Thymus (tissue), 14 donors: ENCODE measurements at places on chromosomes 11 and 22. TPM values are rescaled to one million over a fixed set of nuclear protein-coding genes. Genes with fewer than 3 reads are reported as not detected.

DNA sequence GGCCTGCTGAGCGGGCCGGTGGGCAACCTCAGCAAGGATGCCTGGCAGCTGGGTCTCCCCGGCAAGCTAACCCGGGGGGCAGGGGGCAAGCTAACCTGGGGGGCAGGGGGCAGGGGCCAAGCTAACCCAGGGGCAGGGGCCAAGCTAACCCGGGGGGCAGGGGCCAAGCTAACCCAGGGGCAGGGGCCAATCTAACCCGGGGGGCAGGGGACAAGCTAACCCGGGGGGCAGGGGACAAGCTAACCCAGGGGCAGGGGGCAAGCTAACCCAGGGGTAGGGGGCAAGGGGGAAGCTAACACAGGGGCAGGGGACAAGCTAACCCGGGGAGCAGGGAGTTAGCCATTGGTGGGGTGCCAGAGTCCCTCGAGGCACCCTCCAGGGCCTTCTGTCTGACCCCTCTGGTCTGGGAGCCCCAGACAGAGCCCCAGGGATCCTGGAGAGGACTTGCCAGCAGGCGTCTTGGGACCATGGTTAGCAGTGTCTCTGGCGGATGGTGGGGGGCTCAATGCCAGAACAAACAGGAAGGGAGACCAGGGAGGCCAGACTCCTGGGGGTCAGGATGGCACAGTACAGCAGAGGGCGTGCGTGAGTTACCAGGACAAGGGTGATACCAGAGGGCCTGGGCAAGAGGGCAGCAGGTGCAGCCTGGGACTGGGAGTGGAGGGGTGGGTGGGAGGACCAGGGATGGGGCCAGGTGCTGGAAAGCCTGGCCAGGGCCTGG is 16.1 kb downstream of the IGF2 start:
- DNase-seq = no peak
- H3K4me3 ChIP-seq = no peak overlapping the region
- no peaks in the 10 kb centered on the region for H3K27me3 ChIP-seq
- H3K36me3 ChIP-seq = no peaks in the 10 kb centered on the region
- H3K27ac ChIP-seq = no peak overlapping the region

- no peak overlapping the region for H3K27ac ChIP-seq
- DNase-seq = no peak
- no peaks in the 10 kb centered on the region for H3K36me3 ChIP-seq
- H3K4me1 ChIP-seq = no peaks in the 10 kb centered on the region
These were observed 21.4 kb downstream of the FJX1 start for GRCh38 chr11:35639591-35640179.

GRCh38 chr22:21043860-21044535 is 1.7 kb upstream of the LRRC74B start:
- no peak overlapping the region for H3K4me3 ChIP-seq
- H3K27ac ChIP-seq = no peak overlapping the region
- H3K27me3 ChIP-seq = peaks cover 53% of the 10 kb centered on the region
- DNase-seq = no peak

DNA sequence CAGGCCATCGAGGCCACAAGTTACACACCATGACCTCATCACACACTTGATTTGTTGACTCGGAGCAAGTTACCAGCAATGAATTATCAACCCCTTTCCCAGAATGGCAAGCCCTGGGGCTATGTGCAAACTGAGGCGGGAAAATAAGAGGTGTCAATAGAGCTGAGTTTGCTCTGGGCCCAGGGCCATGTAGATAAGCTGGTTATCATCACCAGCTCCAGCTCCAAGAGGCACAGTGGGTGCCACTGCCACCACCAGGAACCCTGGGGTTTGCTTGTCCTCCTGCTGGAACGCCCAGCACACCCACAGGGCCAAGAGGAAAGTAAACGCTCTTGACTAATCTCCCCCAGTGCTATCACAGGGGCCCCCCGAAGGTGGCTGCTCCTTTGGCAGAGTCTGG is 13.0 kb upstream of the VPS37C start:
- H3K27ac ChIP-seq = no peak overlapping the region
- DNase-seq = no peak
- no peaks in the 10 kb centered on the region for H3K36me3 ChIP-seq
- H3K4me1 ChIP-seq = peaks cover 3% of the 10 kb centered on the region

DNA sequence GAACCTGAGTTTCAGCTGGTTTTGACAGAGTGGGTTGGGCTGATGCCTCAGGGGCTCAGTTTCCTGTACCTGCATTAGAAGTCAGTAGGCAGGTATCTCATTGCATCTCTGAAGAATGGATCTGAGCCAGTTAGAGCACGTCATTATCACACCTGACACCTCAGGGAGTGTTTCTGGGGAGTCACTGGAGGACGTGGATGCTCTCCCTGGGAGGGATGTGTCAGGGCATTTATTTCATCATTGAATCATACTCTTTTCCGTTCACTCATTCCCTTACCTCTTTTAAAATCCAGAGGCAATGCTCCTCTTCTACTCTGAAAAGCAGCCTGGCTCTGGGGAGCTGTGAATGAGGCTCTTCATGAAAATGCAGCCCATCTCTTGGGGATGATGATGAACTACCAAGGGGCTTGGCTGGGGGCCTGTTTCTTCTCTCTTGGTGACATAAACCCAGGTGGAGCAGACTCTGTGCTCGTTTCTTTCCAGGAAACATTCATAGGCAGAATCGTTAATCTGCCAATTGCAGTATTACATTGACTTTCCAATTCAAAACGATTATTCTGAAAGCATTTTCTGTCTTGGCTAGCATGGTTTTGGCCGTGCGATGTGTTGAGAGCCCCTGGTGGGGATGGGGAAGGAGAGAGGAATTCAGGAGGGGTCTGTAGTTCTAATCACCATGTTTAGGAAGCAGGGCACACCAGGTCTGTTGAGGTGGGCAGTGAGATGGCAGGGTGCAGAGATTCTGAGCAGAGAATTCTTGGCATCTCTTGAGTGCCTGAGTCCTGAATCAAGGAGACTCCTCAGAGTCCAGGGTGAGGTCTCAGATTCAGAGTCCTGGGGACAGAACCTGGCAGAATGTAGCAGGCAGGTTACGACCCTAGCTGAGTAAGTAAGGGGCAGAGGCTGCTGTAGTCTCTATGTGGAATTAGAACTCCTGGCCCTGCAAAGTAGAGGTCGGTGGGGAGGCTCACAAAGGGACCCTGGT is 12.6 kb downstream of the PARVA start:
- peaks cover 11% of the 10 kb centered on the region for H3K4me1 ChIP-seq
- DNase-seq = no peak
- no peak overlapping the region for H3K27ac ChIP-seq
- peaks cover 6% of the 10 kb centered on the region for H3K27me3 ChIP-seq

DNA sequence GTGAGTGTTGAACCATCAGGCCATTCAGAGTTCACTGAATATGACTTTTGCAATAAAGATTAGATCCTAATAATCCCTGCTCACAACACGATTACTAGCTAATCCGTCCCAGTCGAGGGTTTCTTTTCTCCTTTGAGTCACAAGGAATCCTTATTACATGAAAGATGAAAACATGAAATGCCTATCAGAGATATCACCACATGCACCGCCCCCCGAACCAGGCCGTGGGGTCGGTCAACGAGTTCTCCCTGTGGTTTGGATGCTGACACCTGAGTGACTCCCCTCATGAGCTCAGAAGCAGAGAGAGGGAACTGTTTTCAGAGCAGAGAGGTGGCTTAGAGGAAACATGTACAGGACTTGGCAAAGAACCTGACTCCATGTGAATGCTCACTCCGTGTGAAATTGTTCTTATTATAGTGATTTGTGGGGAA is 263.3 kb downstream of the ETS1 start:
- DNase-seq = no peak
- H3K27ac ChIP-seq = peak overlapping the region; percentile 96
- H3K4me3 ChIP-seq = no peak overlapping the region

DNA sequence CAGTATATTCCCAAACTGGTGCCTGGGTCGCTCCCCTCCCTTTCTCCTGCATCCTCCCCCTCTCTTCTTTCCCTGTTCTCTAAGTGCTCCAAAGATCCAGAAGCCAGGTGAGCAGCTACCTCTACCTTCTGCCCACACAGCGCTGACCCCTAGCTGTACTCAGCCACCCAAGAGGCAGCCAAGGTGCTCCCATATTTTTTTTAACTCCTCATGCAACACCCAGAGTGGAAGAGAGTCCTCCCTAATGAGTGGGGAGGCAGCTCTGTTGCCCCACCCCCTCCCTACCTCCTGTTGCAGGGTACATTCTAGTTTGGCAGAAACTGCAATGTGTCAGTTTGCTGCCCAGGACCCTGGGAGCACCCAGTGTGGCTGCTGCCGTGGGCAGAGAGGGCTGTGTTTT is 40.2 kb downstream of the RPL27A start:
- H3K4me1 ChIP-seq = no peaks in the 10 kb centered on the region
- no peak for DNase-seq
- no peak overlapping the region for H3K27ac ChIP-seq
- H3K36me3 ChIP-seq = no peaks in the 10 kb centered on the region

DNA sequence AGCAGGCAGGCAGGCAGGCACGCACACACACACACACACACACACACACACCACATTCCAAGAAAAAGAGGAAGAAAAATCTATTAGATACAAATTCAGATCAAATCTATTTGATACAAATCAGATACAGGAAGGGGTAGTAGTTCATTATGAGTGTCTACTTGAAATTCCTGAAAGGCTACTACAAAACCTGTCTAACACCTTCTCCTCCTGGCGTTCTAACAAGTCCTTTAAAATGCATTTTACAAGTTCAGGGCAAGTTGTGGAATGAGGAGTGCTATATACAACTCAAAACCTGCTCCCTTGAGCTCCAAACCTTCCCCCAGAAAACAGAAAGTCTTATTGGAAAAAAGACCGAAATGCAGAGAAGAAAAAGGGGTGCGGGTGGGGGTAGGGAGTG is 476 bp downstream of the ARHGAP32 start:
- H3K27me3 ChIP-seq = no peaks in the 10 kb centered on the region
- H3K4me3 ChIP-seq = no peak overlapping the region
- DNase-seq = no peak
- no peak overlapping the region for H3K27ac ChIP-seq
- no peaks in the 10 kb centered on the region for H3K36me3 ChIP-seq

DNA sequence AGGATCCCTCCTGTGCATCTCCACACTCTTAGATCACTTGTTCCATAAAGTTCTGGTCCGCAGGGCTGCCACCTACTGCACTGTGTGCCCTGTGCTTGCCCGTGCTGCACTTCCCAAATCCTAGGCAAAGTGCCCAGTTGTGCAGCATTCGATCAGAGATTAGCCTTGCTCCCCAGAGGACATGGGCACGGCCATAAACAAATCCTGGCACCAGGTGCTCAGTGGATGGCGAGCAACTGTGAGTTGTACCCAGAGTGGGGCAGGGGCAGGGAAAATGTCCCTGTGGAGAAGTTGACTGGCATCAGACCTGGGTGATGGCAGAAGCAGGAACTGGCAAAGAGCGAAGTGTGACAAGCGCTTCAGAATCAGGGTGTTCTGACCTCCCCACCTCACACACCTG is 4.7 kb downstream of the FADS2 start:
- DNase-seq = no peak
- H3K36me3 ChIP-seq = peaks cover 9% of the 10 kb centered on the region
- H3K4me1 ChIP-seq = peaks cover 75% of the 10 kb centered on the region

GRCh38 chr11:72719144-72719543 is 33.1 kb downstream of the ARAP1 start:
- peaks cover 24% of the 10 kb centered on the region for H3K4me1 ChIP-seq
- H3K4me3 ChIP-seq = no peak overlapping the region
- no peak overlapping the region for H3K27ac ChIP-seq
- DNase-seq = no peak

DNA sequence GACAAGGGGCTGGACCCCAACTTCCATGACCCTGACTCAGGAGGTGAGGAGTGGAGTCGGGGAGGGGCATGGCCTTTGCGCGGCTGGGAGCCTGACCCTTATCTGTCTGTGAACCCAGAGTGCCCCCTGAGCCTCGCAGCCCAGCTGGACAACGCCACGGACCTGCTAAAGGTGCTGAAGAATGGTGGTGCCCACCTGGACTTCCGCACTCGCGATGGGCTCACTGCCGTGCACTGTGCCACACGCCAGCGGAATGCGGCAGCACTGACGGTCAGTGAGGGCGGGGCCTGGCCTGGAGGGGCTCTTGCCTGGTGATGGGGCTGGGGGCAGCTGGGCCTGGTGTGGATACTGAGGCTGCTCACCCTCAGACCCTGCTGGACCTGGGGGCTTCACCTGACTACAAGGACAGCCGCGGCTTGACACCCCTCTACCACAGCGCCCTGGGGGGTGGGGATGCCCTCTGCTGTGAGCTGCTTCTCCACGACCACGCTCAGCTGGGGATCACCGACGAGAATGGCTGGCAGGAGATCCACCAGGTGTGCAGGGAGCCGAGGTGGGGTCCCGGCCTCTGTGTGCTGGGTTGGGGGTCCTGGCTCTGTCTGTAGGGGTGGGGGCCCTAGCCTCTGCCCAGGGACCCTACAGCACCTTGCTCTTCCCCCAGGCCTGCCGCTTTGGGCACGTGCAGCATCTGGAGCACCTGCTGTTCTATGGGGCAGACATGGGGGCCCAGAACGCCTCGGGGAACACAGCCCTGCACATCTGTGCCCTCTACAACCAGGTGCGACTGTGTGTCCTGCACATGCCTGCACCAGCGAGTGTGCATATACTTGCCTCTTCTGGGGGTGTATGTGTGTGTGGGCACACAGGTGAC is 6.3 kb downstream of the SHANK3 start:
- no peak overlapping the region for H3K27ac ChIP-seq
- no peak overlapping the region for H3K4me3 ChIP-seq
- no peaks in the 10 kb centered on the region for H3K36me3 ChIP-seq

GRCh38 chr11:68038226-68038717 is 553 bp upstream of the TCIRG1 start:
- H3K4me1 ChIP-seq = peaks cover 51% of the 10 kb centered on the region
- no peak for DNase-seq
- peaks cover 15% of the 10 kb centered on the region for H3K36me3 ChIP-seq
- peak overlapping the region; percentile 68 for H3K4me3 ChIP-seq
- H3K27ac ChIP-seq = peak overlapping the region; percentile 64
- H3K27me3 ChIP-seq = no peaks in the 10 kb centered on the region

- H3K4me1 ChIP-seq = no peaks in the 10 kb centered on the region
- H3K36me3 ChIP-seq = no peaks in the 10 kb centered on the region
- H3K27ac ChIP-seq = no peak overlapping the region
- H3K4me3 ChIP-seq = no peak overlapping the region
These were observed 116.6 kb downstream of the CEP164 start for GRCh38 chr11:117444256-117444655.

GRCh38 chr11:109739379-109739778 is 317.4 kb downstream of the C11orf87 start:
- no peak overlapping the region for H3K4me3 ChIP-seq
- no peak overlapping the region for H3K27ac ChIP-seq
- no peaks in the 10 kb centered on the region for H3K27me3 ChIP-seq
- H3K36me3 ChIP-seq = no peaks in the 10 kb centered on the region
- no peaks in the 10 kb centered on the region for H3K4me1 ChIP-seq

DNA sequence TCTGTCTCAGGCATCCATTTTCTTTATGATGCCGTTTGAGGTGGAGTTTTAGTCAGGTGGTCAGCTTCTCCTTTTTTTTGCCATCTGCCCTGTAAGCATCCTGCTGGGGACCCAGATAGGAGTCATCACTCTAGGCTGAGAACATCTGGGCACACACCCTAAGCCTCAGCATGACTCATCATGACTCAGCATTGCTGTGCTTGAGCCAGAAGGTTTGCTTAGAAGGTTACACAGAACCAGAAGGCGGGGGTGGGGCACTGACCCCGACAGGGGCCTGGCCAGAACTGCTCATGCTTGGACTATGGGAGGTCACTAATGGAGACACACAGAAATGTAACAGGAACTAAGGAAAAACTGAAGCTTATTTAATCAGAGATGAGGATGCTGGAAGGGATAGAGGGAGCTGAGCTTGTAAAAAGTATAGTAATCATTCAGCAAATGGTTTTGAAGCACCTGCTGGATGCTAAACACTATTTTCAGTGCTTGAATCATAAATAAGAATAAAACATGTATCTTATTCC is 10.9 kb upstream of the HBE1 start:
- DNase-seq = peak; percentile 27
- H3K27me3 ChIP-seq = no peaks in the 10 kb centered on the region
- no peak overlapping the region for H3K4me3 ChIP-seq
- H3K36me3 ChIP-seq = no peaks in the 10 kb centered on the region
- H3K4me1 ChIP-seq = no peaks in the 10 kb centered on the region

The PARVG gene
- 60.8 TPM for total RNA-seq

The FAM180B gene
- not detected for total RNA-seq

The PATE1 gene
- total RNA-seq = 0.05 TPM

The TRIM64C gene
- total RNA-seq = not detected
